ENCODE measurements at places on chromosomes 5 and 9.
A peak's percentile ranks its signal among the peaks of the same experiment; 100 is the strongest.

DNA sequence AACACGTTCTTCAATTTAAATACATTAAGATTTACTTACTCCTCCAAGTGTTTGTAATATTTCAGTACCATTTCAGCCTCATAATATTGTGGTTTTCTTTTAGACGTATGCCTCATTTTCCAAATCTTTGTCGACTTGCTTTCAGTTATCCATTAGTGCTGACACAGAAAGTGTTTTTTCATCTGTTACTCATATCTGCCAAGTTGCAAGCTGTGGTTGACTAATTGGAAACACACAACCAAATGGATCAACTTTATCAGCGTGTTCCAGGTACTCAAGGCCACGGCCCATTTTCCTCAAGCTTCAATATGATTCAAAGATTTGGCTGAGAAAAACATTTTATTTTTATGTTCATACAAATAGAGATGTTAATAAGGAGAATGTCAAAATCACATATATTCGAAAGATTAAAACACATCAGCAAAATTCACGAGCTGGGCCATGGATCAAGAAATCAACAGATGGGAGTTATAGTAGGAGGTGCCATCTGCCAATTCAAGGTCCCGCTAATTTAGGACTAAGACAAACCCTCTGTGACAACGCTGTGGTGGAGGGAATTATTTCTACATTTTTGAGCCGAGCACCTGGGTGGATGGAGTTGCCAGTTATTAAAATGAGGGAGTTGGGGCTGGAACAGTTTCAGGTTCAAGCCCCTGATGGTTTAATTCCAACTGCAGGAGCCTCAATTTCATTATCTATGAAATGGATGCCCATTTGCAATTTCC, 27.2 kb upstream of the CCNJL start:
- no peak for DNase-seq

DNA sequence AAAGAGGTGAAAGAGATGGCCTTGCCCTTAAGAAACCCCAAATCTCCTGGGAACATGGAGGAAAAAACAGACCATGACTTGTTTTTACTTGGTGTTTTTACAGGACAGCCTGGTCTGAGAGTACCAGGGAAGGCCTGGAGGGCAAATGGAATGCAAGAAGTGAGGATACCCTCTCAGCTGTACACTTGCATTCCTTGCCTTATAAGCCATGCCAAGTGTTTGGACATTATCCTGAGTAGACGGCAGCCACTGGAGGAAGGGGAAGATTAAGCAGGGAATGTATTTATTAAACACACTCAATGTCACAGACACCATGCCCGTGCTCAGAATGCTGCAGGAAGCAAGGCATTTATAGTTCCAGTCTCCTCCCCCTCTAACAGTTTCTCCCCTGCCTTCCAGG, 581.4 kb downstream of the CDK5RAP2 start:
- DNase-seq: no peak

DNA sequence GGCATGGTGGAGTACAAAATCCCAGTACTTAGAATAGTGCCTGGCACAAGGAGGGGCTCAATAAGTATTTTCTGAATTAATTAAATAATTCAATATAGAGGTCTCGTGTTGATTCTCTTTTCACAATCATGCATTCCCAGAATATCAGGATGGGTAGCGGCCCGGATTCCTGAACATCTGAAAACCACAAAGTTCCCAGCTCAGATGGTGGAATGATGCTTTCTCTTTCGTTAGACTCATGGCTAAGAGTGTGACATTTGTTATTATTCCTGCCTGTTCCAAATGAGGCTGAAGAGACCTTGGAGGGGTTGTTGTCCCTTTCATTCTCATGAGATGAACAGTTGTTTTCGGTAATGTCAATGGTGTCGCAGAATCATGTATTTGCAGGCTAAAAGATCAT, 95.4 kb upstream of the LIFR start:
- no peak for DNase-seq

DNA sequence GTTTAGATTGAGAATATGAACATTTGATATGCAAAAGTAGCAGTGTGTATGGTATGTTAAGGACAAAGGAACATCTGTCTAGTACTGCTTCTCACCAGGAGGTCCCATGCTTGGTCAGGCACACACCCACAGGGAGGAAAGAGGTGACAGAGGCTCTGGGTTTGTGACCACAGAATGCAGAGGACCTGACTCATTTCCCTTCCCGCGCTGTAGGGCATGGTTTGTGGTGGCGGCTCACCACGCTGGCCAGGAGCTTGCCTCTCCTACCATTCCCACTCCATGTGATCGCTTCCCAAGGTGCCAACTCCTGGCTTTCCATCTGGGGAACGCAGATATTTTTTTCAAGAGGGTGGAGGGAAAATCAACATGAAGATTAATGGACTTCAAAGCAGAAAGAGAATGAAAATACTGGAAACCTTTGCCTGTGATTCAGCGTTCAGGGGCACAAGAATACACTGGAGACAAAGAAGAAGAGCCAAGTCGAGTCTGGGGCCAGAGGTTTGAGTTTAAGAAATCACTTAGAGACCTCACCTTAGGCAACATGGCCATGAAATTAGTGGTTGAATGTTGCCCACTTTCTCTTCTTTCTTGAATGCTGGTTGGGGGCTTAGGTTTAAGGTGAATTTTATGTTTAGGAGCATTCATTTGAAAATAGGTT, 477.8 kb downstream of the CCDC171 start:
- peak; percentile 100 for DNase-seq

GRCh38 chr9:135088348-135088978, 995 bp downstream of the OLFM1 start:
- no peak for DNase-seq

DNA sequence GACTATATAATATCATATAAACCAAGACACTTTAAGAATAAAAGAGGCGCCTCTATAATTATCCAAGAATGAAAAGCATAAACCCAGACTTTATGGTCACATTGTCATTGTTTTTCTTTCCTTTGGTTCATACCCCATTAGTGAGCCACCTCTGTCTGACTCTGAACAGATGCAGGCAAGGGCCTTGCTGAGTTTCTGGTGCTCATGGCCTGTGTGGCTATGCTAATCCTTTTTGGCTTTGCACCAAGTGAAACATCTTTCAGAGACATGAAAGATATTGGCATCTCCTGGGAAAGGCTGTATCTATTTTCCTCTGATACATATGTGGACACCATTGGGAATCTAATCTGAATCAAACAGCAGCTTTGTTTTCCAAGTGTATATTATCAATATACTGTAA, 222.5 kb downstream of the CHSY3 start:
- no peak for DNase-seq

GRCh38 chr5:14735944-14736343, 71.4 kb downstream of the OTULIN start:
- no peak for DNase-seq

DNA sequence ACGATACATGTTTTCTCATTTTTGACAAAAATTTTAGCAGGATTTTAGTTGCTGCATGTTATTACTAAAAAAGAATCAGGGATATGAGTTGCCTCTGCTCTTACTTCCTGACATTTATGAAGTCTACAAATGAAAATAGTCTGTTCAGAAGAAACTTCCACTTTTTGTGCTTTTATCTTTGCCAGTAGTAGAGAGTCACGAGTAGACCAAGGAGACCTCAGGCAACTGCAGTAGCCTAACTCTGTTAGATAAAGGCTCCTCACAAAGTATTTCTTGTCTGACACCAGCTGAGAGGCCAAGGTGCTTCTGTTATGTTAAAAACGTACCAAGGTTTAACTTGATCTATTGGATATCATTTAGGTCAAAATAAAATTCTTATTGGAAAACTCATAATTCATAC, 333.9 kb downstream of the NR2F1-AS1 start:
- no peak for DNase-seq

- DNase-seq: no peak
Measured at GRCh38 chr9:4663956-4664355, 1.9 kb downstream of the PLPP6 start.

- peak; percentile 17 for DNase-seq
Measured at GRCh38 chr5:65867542-65868195, 58.7 kb upstream of the ERBIN start.

DNA sequence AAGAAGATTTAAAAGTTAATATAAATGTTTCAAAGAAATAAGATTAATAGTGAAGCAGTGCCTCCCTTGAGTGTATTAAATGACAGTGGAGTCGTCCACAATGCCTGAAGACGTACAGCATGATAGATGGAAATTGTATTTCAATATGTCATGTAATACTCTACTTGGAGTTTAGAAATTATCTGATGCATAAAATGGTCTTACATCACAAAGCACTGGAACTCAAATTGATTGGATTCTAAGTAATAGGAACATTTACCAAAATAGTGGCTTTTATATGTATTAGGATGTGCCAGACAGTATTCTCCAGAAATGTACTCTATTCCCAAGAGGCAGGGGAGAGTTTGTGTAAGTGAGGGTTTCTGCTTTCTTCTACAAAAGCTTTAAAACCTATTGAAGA, 49.4 kb downstream of the CDH10 start:
- no peak for DNase-seq

DNA sequence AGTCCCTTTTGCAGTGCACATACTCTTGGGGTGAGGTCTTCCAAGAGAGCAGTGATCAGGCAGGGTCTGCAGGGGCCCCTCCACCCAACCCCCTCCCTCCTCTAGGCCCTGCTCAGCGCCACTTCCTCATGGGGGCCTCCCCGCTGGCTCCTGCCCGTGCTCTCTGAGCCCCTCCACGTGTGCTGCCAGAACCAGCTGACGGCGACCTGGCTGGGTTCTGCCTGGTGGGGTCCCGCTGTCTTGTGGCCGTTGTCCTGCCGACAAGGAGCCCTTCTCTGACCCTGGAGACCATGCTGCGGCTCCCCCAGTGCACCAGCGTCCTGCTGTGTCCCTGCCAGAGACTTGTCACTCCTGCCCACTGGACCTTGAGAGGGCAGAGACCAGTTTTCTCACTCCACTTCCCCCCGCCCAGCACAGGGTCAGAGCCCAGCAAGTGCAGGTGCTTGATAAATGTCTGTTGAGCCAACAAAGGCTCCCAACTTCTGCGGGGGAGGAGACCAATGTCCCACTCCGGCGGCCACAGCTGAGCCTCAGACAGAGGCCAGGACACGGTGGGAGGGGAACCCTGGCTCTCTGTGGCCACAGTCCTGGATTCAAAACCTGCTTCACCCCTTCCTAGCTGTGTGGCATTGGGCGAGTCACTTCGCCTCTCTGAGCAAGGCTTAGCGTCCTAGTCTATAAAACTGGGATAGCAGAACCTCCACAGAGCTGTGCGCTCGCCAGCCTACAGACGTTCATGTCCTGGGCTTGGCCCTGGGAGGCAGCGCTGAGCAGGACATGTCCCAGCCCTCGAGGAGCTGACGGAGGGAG, 24.8 kb downstream of the SARDH start:
- no peak for DNase-seq

GRCh38 chr5:121019106-121019505, 555.0 kb downstream of the PRR16 start:
- no peak for DNase-seq

DNA sequence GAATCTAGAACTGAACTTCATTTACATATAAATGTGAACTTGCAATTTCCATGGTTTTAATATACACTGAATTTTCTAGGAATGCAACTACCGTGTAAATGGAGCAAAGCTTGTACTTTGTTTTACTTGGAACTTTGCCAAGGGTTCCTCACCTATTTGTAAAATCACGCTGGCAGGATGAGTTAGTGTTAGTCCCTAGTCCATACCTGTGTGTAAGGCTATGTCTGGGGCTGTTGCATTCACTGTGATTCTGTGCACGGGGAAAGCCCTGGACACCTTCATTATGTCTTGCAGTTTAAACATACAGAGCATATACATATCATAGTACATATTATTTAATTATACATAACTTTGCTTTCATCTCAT, 119.9 kb downstream of the PAX5 start:
- DNase-seq: no peak

GRCh38 chr5:172443441-172444109, 10.8 kb downstream of the SH3PXD2B start:
- peak; percentile 97 for DNase-seq

- no peak for DNase-seq
Measured at GRCh38 chr5:8700222-8700621, 831.3 kb downstream of the MTRR start.

DNA sequence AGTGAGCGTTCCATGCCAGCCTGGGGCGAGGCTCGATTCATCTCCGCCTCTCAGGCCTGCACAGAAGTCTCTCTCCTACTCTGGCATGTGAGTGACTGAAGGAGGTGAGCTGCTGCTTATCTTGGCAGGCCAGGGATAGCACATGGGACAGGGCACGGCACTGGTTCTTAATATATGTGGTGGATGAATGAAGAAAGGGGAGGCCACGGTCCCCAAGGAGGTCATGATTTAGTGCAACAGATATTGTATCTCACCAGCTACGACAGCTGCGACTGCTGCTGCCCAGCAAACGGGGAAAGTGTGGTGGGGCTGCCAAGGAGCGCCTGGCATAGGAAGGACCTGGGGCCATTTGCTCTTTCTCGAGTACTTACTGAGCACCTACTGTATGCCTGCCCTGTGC, 19.3 kb upstream of the MAPK9 start:
- no peak for DNase-seq

- DNase-seq: peak; percentile 10
Measured at GRCh38 chr5:165201369-165201768, 1696.0 kb downstream of the MAT2B start.

DNA sequence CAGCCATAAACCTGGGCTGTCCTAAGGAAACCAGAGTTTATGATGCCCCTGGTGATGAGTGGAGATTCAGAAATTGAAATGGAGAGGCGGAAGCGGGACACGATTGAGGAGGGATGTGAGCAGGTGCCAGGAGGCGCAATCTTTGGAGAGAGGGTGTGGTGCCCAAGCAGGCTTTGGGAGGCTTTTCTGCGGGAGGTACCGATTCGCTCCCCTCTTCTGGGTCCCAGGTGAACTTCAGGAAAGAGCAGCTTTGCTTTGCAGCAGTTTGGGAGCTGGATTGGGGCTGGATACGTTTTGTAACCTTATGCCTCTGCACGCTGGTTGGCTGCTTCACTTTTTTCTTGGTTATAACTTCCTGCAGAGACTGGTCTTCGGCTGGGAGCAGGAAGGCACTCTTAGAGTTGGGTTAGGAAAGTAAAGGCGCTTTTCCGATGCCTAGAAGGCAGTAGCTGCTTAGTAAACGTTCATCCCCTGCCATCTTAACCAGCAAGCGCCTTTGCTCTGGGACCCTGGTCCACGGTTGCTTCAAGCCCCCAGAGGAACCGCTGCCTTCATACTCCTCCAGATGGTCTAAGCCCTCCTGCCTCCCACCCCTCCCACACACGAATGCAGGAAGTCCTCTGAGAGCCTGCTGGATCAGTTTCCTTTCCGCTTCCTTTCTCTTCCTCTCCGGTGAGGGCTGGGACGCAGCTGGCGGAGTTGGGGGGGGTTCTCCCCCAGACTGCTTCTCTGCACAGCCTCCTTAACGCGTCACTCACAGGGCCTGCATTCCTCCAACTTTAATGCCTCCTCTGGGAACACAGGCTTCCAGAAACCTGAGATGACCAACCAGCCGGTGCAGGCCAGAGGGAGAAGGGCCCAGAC, 15.2 kb upstream of the NEK6 start:
- no peak for DNase-seq
